ENCODE measurements at places on chromosomes 5 and 9. TPM values are rescaled to one million over a fixed set of nuclear protein-coding genes. Genes with fewer than 3 reads are reported as not detected.

- DNase-seq, result no peak
Measured at GRCh38 chr9:132372177-132373095, 17.6 kb upstream of the SETX start.

GRCh38 chr5:109146591-109146990, 263.2 kb downstream of the PJA2 start:
- DNase-seq, result no peak

DNA sequence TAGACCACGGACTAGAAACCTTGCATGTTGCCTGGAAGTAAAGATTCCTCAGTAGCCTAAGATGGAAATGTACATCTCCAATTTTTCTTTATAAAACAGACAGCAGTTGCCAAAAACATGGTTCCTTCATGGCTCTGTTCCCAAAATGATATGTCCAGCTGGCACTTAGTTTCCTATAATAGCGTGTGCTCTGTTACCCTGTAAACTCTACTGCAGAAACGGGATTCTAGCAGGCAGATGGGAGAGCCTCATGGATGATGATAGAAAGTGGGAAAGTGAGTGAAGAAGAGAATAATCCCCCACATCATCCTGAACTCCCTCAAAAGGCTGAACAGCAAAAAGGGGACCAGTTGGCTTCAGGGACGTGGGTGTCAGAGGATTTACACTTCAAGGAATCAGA, 118.2 kb downstream of the FRMD3 start:
- no peak for DNase-seq

GRCh38 chr5:122351416-122352157, 39.5 kb downstream of the SNCAIP start:
- DNase-seq, result no peak

- no peak for DNase-seq
Measured at GRCh38 chr9:13143281-13143680, 136.2 kb downstream of the MPDZ start.

DNA sequence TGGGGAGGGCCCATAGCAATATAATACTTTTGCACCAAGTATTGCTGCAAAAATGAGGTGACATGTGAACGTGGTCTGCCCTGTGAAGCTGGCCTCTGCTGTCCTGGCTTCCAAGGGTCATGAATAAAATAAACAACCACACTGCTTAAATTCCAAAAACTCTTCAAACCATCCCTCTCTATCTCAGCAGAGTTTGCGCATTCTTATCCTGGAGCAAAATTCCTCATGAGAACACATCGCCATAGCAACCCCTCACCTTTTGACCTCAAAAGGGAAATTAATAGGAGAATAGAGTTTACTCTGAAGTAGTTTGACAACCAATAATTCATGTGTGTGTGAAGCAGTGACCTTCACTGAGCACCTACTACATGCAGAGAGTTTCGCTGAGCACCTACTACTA, 342.9 kb downstream of the SPOCK1 start:
- no peak for DNase-seq

DNA sequence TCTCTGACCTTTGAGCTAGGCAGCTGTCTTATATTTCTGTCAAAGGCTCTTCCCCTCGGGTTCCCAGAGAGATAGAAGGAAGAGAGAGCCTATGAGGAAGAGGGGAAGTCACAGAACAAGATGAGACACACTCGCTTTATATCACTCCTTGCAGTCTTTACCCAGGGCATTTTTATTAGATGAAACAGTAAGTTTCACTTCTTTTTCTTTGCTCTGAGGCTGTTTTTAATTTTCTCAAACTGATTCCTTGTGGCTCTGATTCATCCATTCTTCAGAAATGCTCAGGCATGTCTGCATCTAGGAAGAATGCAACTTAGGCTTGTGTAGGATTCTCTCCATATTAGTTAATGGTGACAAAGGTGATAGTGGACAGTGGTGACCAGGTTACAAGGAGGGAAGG, 132.9 kb upstream of the CHD1 start:
- DNase-seq, result no peak

- no peak for DNase-seq
Measured at GRCh38 chr9:107466826-107467225, 22.7 kb downstream of the KLF4 start.

DNA sequence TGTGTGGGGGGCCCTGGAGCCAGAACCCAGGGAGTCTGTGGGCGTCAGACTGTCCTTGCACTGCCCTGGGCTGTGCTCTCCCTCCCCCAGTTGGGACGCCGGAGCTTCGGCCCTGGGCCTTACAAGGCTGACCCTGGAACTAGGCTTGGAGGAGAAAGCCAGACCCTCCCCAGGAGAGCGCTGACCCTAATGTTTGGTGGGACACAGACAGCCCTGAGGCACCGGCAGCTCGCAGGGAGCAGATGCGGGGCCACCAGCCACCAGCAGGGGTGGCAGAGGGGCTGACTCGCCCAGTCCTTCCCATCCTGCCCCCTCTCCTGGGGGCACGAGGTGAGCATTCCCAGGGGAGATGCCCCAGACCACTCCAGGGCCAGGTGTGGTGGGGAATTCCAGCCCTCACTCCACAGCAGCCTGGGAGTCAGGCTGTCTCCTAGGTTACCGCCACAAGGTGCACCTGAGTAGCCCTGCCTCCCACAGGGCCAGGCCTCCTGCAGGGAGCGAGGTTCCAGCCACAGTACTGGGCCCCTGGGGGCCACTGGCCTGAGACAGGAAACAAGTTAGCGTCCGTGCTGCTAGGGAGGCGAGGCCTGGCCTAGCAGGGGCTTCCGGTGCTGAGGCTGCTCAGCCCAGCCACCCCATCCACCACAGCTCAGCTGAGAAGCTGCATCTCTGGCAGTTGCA, 134.6 kb downstream of the OLFM1 start:
- DNase-seq, result no peak

DNA sequence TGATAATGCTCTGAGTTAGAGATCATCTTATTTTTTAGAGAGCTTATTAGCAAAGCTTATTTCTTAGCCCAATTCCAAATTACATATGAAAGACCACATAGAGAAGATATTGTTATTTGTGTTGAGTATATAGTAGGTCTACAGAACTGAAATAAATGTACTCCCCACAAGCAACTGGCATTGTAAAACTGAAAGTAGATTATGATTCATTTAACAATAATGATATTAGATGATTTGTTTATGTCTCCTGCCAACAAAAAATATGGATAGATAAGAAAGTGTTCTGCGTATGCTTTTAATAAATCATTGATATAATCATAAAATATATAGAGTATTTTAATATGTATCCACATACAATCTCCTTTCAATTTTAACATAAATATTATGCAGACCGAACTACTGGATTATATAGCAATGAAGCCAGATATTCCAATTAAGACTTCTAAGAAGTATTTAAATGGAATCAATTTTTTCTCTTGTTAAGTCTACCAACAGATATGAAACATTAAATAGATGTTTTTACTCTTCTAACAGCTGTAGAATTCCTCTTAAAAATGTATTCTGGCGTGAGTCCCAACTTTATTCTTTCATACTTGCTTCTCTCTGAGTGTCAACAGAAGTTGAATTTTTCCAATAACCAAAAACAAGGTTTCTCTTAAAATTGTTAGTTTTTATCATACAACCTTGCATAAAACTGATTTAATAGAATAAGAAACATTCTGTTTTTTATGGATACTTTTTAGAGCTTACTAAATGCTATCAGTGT, 15.6 kb upstream of the DAB2 start:
- DNase-seq, result no peak

The SEPTIN8 gene
- 34.5 TPM for total RNA-seq

The OR1J2 gene
- not detected for total RNA-seq

The FAM163B gene
- not detected for total RNA-seq

The PFN3 gene
- not detected for total RNA-seq

The SHLD3 gene
- total RNA-seq, result 8.5 TPM

The TMEM215 gene
- not detected for total RNA-seq

The KIF20A gene
- 29.3 TPM for total RNA-seq
